ENCODE measurements at places on chromosomes 2 and 18.

DNA sequence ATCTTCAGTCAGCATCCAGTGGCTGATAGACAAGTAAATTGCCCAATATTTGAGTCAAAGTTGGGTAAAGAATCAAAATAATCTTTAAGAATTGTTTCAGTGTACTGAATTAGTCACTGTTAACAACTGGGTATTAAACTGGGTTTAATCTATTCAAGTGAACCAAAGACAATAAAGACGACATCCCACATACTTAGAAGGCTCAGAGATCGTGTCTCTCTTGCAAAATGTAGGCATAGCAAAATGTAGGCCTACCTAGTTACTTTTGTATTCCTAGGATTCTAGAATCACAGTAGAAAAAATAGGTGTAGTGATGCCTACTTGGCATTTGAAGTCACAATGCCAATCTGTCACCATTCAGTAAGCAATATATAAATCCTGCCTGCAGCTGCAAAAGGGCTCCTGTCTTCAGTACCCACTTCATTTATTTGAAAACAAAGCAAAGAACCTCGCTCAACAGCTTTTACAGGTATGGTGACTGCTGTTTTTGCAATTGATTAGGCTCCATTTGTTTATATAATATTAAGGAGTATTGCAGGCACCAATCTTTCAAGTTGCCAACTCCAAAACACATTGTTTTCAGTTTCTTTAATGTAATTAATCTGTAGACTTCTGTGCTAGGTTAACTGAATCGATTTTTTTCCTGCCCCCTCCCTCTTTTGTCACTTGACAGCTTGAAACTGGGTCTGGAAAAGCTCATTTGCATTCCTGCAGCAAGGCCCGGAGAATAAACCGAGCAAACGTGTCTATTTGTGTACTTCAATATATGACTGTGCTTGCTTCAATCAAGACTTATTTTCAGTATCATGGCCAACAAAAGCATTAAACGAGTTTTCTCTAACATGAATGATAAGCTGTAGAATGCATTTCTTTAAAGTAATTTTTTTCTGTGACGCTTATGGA, 1074.9 kb downstream of the TDRD15 start:
- no peak for DNase-seq

- DNase-seq, result no peak
These were observed 15.0 kb downstream of the NFU1 start for GRCh38 chr2:69422198-69422597.

- DNase-seq, result no peak
These were observed 23.8 kb upstream of the CABYR start for GRCh38 chr18:24114924-24115549.

DNA sequence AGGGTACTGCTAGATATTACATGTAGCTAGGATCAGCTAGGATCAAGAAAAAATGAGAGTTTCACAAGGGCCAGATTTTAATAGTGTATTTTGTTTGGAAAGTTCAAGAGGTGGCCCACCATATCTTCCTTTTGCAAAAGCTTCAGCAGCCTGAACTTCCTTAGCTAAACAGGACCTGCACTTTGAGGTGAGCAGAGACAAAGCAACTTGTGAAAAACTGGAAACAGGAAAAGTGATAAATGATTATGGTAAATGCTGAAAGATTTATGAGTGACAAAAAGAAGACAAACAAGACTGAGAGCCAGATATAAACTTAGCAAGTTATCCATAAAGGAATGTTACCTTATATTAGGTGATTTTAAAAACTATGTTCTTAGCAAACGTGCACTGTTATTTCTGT, 123.6 kb downstream of the ZNF521 start:
- DNase-seq, result no peak

- DNase-seq, result no peak
These were observed 122.8 kb upstream of the LGALSL start for GRCh38 chr2:64331114-64331645.
